ENCODE measurements at places on chromosomes 5 and 9.
A peak's percentile ranks its signal among the peaks of the same experiment; 100 is the strongest.

DNA sequence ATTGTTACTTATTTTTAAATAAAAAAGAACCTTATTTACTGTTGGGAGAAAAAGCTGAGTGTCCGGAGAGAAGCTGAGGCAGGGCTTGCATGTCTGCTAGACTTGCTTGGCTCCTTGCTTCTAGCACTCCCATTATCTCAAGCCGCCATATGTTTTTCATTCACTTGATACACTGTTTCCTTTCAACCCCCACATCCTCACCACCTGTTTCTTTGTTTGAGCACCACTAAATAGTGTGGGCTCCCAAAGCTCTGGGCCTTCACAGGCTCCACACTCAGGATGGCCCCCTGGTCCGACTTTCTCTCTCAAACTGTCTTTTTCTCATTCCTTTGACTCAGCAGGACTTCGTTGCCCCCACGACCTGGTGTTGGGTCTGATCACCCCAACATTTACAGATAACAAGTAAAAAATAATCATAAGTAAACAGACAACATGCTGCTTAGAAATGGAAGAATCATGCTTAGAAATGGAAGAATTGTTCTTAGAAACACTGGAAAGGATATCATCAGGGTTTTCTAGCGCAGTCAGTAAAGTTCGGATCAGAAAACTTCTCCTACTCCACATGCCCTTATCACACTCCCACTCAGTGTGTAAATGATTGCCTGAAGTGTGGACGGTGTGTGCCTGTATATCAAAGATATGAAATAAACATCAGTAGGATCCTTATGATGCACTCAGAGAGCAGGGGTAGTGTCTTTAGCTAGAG lies 58.5 kb downstream of the APTX start:
- H3K4me3 ChIP-seq, result no peak overlapping the region
- no peaks in the 10 kb centered on the region for H3K36me3 ChIP-seq
- DNase-seq, result no peak
- H3K27ac ChIP-seq, result no peak overlapping the region
- no peaks in the 10 kb centered on the region for H3K4me1 ChIP-seq

DNA sequence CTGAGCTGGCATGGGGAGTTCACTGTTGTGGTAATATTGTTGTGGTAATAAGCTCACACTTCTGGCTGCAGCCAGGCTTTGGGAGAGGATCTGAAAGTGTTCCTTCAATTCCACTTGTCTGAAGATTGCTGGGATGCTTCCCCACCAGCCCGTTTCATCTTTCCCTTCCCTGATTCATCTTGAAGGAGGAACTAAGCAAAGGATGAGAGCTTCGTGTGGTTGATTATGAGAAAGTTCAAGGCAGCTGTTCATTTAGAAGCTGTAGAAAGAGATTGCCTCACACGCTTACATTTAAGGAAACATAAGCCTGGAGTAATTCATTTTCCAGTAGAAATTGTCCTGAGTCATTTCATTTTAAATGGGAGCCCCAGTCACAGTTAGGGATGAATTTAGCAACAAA lies 122.4 kb upstream of the GAS1 start:
- no peaks in the 10 kb centered on the region for H3K27me3 ChIP-seq
- no peak overlapping the region for H3K4me3 ChIP-seq
- H3K27ac ChIP-seq, result no peak overlapping the region
- no peak for DNase-seq

GRCh38 chr5:133341296-133341695 lies 271.0 kb downstream of the FSTL4 start:
- no peaks in the 10 kb centered on the region for H3K4me1 ChIP-seq
- H3K36me3 ChIP-seq, result no peaks in the 10 kb centered on the region
- H3K27ac ChIP-seq, result no peak overlapping the region
- H3K4me3 ChIP-seq, result no peak overlapping the region
- DNase-seq, result no peak

DNA sequence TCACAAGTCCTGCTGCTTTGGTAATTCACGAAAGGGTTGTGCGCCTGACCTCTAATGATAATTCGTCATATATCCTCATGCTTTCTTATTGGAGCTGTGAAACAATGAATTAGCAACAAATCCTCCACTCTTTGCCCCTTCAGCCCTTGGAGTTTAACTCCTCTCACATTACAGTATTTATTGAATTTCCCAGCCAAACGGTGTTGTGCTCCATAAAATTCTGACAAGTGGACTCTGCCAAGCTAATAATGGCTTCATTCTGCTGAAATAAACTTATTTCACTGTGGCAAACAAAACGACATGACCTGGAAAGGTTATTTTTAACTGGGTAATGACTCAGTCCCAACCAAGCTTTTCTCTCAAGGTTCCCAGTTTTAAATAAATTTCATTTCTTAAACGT lies 984.4 kb upstream of the DMAC1 start:
- no peak for DNase-seq
- H3K27me3 ChIP-seq, result no peaks in the 10 kb centered on the region
- no peak overlapping the region for H3K27ac ChIP-seq
- H3K36me3 ChIP-seq, result no peaks in the 10 kb centered on the region
- H3K4me1 ChIP-seq, result peaks cover 14% of the 10 kb centered on the region
- no peak overlapping the region for H3K4me3 ChIP-seq

GRCh38 chr5:95940758-95941682 lies 20.6 kb downstream of the ELL2 start:
- no peak overlapping the region for H3K4me3 ChIP-seq
- H3K27me3 ChIP-seq, result no peaks in the 10 kb centered on the region
- H3K27ac ChIP-seq, result no peak overlapping the region
- no peak for DNase-seq

- peaks cover 39% of the 10 kb centered on the region for H3K4me1 ChIP-seq
- H3K4me3 ChIP-seq, result peak overlapping the region; percentile 91
- no peak for DNase-seq
- no peaks in the 10 kb centered on the region for H3K27me3 ChIP-seq
Measured at GRCh38 chr5:73565969-73566547, 515 bp downstream of the UTP15 start.

- DNase-seq, result no peak
- H3K27me3 ChIP-seq, result no peaks in the 10 kb centered on the region
- H3K4me3 ChIP-seq, result no peak overlapping the region
- no peaks in the 10 kb centered on the region for H3K36me3 ChIP-seq
- no peak overlapping the region for H3K27ac ChIP-seq
Measured at GRCh38 chr5:123429993-123430392, 6.8 kb upstream of the CEP120 start.

DNA sequence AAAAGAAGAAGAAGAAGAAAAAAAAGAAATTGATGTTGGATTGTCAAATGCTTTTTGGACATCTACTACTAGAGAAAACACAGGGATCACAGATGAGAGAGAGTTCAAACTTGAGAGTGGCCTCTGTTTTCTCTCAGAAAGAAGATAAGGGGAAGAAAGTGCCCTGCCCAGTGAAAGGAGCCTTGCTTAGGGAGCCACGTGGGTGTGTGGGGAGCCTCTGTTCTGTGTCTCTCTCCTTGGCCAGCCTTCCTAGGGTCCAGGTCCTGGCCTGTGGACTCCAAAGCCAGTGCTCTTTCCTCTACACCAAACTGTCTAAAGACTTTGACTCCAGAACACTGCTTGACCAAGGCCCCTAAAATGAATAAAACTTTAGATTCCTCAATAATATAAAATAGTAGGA lies 22.0 kb upstream of the COL15A1 start:
- no peak overlapping the region for H3K27ac ChIP-seq
- peaks cover 20% of the 10 kb centered on the region for H3K4me1 ChIP-seq
- DNase-seq, result no peak
- no peaks in the 10 kb centered on the region for H3K36me3 ChIP-seq
- H3K27me3 ChIP-seq, result no peaks in the 10 kb centered on the region

GRCh38 chr9:22654833-22655232 lies 208.2 kb downstream of the DMRTA1 start:
- H3K27ac ChIP-seq, result no peak overlapping the region
- no peak for DNase-seq
- no peak overlapping the region for H3K4me3 ChIP-seq

GRCh38 chr5:159410480-159410879 lies 80.2 kb upstream of the IL12B start:
- no peak overlapping the region for H3K27ac ChIP-seq
- DNase-seq, result no peak
- no peaks in the 10 kb centered on the region for H3K27me3 ChIP-seq

- no peaks in the 10 kb centered on the region for H3K36me3 ChIP-seq
- no peak for DNase-seq
- no peaks in the 10 kb centered on the region for H3K27me3 ChIP-seq
- no peak overlapping the region for H3K27ac ChIP-seq
- H3K4me3 ChIP-seq, result no peak overlapping the region
Measured at GRCh38 chr5:134651531-134651930, 2.9 kb downstream of the SEC24A start.

GRCh38 chr5:42614509-42614908 lies 142.1 kb upstream of the CCDC152 start:
- no peak for DNase-seq
- no peaks in the 10 kb centered on the region for H3K27me3 ChIP-seq
- H3K4me3 ChIP-seq, result no peak overlapping the region
- peaks cover 25% of the 10 kb centered on the region for H3K4me1 ChIP-seq
- no peak overlapping the region for H3K27ac ChIP-seq

- DNase-seq, result no peak
- H3K27ac ChIP-seq, result peak within 1 kb of the TSS; percentile 72
- peaks cover 47% of the 10 kb centered on the region for H3K4me1 ChIP-seq
- no peaks in the 10 kb centered on the region for H3K36me3 ChIP-seq
- H3K4me3 ChIP-seq, result peak within 1 kb of the TSS; percentile 41
Measured at GRCh38 chr9:115117999-115118878, at the start of gene TNC. TNC (minus strand) TSS chr9:115118157; CDS start chr9:115091018, 27,139 bp downstream.

GRCh38 chr9:127173063-127173462 lies 50.6 kb upstream of the ANGPTL2 start:
- H3K27me3 ChIP-seq, result no peaks in the 10 kb centered on the region
- H3K36me3 ChIP-seq, result no peaks in the 10 kb centered on the region
- DNase-seq, result no peak
- H3K4me1 ChIP-seq, result peaks cover 45% of the 10 kb centered on the region
- H3K27ac ChIP-seq, result no peak overlapping the region
- no peak overlapping the region for H3K4me3 ChIP-seq

DNA sequence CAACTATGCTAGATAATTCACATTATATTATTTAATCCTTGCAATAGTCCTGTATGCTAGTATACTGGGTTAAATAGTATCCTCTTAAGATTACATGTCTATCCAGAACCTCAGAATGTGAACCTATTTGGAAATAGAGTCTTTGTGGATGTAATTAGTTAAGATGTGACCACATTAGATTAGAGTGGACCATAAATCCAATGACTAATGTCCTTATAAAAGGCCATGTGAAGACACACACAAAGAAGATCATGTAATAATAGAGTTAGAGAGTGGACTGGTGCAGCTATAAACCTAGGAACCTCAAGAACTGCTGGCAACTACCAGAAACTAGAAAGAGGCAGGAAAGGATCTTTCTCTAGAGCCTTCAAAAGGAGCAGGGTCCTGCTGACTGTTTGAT lies 263.6 kb upstream of the PTGER4 start:
- no peak for DNase-seq
- H3K27ac ChIP-seq, result no peak overlapping the region
- H3K27me3 ChIP-seq, result no peaks in the 10 kb centered on the region
- peaks cover 4% of the 10 kb centered on the region for H3K4me1 ChIP-seq

GRCh38 chr9:108469654-108470053 lies 386.1 kb downstream of the ACTL7B start:
- no peaks in the 10 kb centered on the region for H3K27me3 ChIP-seq
- H3K4me1 ChIP-seq, result peaks cover 35% of the 10 kb centered on the region
- no peak for DNase-seq
- H3K36me3 ChIP-seq, result no peaks in the 10 kb centered on the region

DNA sequence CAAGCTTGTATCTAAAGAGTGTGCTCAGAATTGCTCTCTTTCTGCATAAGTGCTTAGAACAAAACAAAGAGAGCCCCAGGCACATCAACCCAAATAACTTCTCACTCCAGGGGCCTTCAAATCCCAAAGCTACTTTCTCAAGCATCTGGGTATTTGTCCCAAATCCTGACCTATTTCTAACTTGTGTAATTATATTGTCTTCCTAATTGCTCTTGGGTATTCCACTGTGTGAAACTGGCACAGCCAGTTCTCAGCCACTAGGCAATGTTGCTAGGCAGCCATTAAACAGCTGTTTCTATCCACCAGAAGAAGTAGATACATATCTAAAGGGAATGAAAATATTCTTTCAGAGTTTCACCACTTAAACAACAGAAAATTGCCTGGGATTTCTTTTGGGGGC lies 198.8 kb downstream of the PRELID2 start:
- no peaks in the 10 kb centered on the region for H3K27me3 ChIP-seq
- DNase-seq, result no peak
- no peaks in the 10 kb centered on the region for H3K4me1 ChIP-seq
- no peaks in the 10 kb centered on the region for H3K36me3 ChIP-seq
- no peak overlapping the region for H3K27ac ChIP-seq

DNA sequence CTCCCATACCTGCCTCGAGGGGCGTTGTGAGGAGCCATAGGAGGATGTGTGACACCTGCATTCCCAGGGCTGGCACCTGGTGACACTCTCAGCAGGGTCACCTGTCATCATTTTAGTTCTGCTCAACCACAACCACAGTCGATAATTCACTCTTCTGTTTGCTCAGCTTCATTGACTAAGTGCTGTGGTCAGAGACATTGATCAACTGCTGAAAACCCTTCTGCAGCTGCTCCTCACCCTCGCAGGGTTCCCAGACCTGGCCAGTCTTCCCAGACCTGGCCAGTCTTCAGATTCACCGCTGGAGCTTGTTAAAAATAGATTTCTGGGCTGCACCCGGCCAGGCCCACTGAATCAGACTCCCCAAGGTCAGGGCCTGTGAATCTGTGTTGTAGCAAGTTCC lies 92.8 kb downstream of the MVB12B start:
- no peaks in the 10 kb centered on the region for H3K4me1 ChIP-seq
- DNase-seq, result no peak
- H3K27ac ChIP-seq, result no peak overlapping the region

GRCh38 chr5:117652036-117652957 lies 1077.7 kb upstream of the SEMA6A start:
- H3K36me3 ChIP-seq, result no peaks in the 10 kb centered on the region
- H3K4me1 ChIP-seq, result no peaks in the 10 kb centered on the region
- DNase-seq, result no peak
- no peak overlapping the region for H3K4me3 ChIP-seq
- no peak overlapping the region for H3K27ac ChIP-seq

DNA sequence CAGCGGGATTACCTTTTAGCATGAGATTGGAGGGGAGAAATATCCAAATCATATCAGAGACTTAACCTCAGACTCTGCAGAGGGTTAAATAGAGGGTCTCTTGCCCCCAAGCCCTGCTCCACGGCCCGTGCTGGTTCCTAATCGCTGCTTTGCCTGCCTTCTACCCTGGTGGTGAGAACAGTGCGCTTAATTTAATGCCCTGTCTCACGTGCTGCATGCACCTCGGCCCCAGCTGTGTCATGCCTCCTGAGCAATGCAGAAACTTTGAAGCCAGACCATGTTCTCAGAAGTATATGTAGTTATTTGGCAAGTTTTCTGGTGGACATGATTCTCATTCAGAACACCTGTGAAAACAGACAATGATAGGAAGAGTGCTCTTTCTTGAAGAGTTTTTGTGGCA lies 1.4 kb downstream of the OTULIN start:
- no peak for DNase-seq
- peaks cover 66% of the 10 kb centered on the region for H3K4me1 ChIP-seq
- H3K36me3 ChIP-seq, result no peaks in the 10 kb centered on the region

- H3K4me3 ChIP-seq, result no peak overlapping the region
- no peak for DNase-seq
- no peaks in the 10 kb centered on the region for H3K36me3 ChIP-seq
- H3K4me1 ChIP-seq, result no peaks in the 10 kb centered on the region
- H3K27me3 ChIP-seq, result no peaks in the 10 kb centered on the region
Measured at GRCh38 chr5:152723482-152723881, 318.4 kb upstream of the NMUR2 start.
